ENCODE measurements at places on chromosomes 13 and 19.

GRCh38 chr13:73216381-73216831 is 157.6 kb downstream of the KLF5 start:
- no peak overlapping the region for H3K27ac ChIP-seq
- no peaks in the 10 kb centered on the region for H3K36me3 ChIP-seq
- no peaks in the 10 kb centered on the region for H3K27me3 ChIP-seq
- H3K4me1 ChIP-seq, result peaks cover 9% of the 10 kb centered on the region
- no peak for DNase-seq

GRCh38 chr13:26964278-26965250 is 204.0 kb upstream of the GPR12 start:
- H3K27me3 ChIP-seq, result peaks cover 2% of the 10 kb centered on the region
- no peaks in the 10 kb centered on the region for H3K4me1 ChIP-seq
- H3K27ac ChIP-seq, result no peak overlapping the region
- H3K4me3 ChIP-seq, result no peak overlapping the region
- DNase-seq, result no peak
- H3K36me3 ChIP-seq, result no peaks in the 10 kb centered on the region

- DNase-seq, result no peak
- no peaks in the 10 kb centered on the region for H3K36me3 ChIP-seq
- no peak overlapping the region for H3K4me3 ChIP-seq
Observed at GRCh38 chr13:99104396-99104795, 96.3 kb upstream of the UBAC2 start.

GRCh38 chr13:114008964-114009589 is 35.2 kb upstream of the C13orf46 start:
- H3K4me1 ChIP-seq, result peaks cover 6% of the 10 kb centered on the region
- H3K4me3 ChIP-seq, result no peak overlapping the region
- H3K27ac ChIP-seq, result no peak overlapping the region
- no peaks in the 10 kb centered on the region for H3K27me3 ChIP-seq
- DNase-seq, result no peak
- peaks cover 6% of the 10 kb centered on the region for H3K36me3 ChIP-seq

DNA sequence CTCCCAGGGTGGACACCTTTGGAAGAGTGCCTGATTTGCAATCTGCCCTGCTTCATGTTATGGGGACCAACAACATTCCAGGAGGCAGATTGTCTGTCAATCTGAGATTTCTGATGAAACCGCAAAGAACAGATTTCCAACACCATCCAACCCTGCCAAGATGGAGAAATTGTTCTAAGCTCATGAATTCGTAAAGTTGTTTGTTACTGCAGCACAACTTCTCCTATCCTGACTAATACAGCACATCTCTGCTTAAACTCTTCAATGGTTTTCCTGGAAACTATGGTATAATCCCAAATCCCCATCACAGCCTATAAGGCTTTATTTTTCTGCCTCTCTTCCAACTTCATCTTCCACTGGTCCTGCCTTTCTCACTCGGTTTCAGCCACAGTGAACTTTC is 210.3 kb upstream of the TSHZ3 start:
- H3K36me3 ChIP-seq, result peaks cover 5% of the 10 kb centered on the region
- H3K4me1 ChIP-seq, result no peaks in the 10 kb centered on the region
- H3K27ac ChIP-seq, result no peak overlapping the region
- no peak for DNase-seq
- H3K27me3 ChIP-seq, result no peaks in the 10 kb centered on the region

- no peaks in the 10 kb centered on the region for H3K36me3 ChIP-seq
- H3K27me3 ChIP-seq, result no peaks in the 10 kb centered on the region
- H3K27ac ChIP-seq, result no peak overlapping the region
- no peaks in the 10 kb centered on the region for H3K4me1 ChIP-seq
Observed at GRCh38 chr13:29193083-29193482, 372.9 kb downstream of the MTUS2 start.

DNA sequence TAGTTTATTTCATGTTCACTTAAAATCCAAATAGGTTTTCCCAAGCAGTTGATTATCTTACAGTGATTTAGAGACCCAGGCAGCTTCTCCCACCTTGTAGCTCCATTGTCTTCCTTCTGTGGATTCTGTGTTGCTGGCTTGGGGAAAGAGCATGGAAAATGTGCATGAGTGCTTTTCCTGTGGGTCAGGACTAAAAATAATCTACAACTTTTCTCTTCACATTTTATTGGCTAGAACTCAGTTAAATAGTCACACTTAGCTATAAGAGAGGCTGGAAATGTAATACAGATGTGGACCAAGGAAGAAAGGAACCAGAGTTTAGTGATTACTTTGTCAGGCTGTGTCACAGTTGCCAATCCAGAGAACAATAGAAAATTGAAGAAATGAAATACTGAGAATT is 198.8 kb downstream of the NBEA start:
- no peaks in the 10 kb centered on the region for H3K27me3 ChIP-seq
- no peak overlapping the region for H3K27ac ChIP-seq
- peaks cover 4% of the 10 kb centered on the region for H3K4me1 ChIP-seq
- DNase-seq, result no peak

- H3K4me3 ChIP-seq, result no peak overlapping the region
- no peak for DNase-seq
- peaks cover 22% of the 10 kb centered on the region for H3K36me3 ChIP-seq
- peaks cover 16% of the 10 kb centered on the region for H3K4me1 ChIP-seq
- H3K27me3 ChIP-seq, result no peaks in the 10 kb centered on the region
Observed at GRCh38 chr13:98846521-98846920, 94.0 kb upstream of the SLC15A1 start.

DNA sequence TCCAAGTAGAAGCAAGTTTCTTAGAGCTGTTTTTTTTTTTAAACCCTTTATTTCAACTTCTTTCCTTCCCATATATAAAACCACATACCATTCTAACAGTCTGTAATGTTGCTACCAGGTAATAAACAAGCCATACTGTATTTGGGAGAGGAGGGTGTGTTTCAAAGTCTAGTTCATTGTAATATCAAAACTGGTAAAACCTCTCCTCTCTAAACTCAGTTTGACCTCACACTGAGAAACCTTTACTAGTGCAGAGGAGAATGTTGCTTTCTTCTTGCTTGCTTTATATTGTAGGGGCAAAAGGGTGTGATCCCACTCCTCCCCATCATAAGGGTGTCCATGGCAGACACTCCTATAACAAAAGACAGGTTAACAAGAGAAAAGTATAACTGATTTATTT is 155.1 kb downstream of the GGACT start:
- H3K4me3 ChIP-seq, result no peak overlapping the region
- H3K4me1 ChIP-seq, result no peaks in the 10 kb centered on the region
- no peak overlapping the region for H3K27ac ChIP-seq
- H3K27me3 ChIP-seq, result no peaks in the 10 kb centered on the region
- no peak for DNase-seq
